ENCODE measurements at places on chromosomes 11 and 22.

- no peak for DNase-seq
Observed at GRCh38 chr22:39739338-39740027, 154.1 kb downstream of the ENTHD1 start.

DNA sequence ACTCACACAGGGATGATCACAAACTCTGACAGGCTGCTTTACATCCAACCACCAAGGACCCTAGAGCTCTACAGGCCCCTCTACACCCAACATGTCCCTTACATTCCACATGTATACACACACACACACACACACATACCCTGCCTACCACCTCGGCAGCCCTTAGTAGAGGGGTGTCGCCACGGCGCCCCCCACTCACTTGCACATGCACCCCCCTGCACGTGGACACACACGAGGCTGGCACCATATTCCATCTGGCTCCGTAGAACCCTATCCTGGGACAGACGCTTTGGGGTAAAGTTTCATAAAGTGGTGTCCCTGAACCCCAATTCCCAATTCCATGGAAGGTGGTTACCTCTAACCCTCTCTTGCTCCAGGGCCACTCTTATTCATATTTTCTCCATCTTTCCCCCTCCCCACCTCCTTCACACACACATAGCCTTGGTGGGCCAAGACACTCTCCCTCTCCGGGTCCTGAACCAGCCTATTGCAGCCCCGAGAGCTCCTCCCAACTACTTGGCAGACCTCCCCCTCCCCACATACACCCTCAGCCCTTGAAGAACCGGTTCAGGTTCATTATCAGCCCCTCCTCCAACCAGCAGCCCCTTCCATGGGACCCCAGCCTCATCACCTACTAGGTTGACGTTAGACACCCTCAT is 809 bp downstream of the PDE2A start:
- DNase-seq = no peak

- peak; percentile 88 for DNase-seq
Observed at GRCh38 chr11:10307400-10308200, 2.7 kb downstream of the ADM start.

GRCh38 chr11:134261626-134262488 is 8.5 kb downstream of the ACAD8 start:
- DNase-seq = peak; percentile 46

DNA sequence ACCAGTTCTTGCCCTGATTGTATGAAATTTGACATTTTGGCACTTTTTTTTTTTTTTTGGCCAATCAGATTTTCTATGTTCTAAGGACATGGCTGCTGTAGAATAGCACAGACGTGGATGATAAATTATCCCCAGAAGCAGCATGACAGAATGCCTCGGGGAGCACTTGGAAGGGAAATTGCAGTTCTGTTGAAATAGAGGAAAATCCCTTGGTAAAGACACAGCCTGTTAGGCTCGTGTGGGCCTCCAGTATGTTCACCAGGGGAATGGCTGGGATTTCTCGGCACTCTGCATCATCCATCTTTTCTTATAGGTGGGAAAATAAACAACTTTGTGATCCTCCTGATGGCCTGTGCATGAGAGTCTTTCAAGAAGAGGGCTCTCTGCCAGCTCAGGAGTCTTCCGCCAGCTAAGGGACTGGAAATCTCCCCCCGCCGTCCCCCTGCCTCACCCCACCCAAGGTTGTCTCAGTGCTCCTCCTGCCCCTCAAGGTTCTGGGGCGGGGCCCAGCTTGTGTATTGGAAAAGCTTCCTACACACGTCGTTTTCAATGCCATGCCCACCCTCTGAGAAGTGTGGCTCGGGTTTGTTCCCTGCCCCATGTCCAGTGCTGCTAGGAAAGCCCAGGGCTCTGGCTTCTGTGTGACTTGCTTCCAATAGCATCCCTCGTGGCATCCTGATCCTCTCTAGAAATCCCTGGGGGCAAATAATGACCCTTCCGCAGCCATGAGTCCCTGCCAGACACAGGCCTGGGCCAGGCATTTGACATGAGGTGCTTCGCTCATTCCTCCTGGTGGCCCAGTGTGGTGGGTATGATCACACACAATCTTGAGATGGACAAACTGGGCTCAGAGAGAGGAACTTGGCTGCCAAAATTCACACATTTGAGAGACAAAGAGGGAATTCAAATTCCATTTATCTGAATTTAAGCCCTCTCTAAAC is 70.6 kb upstream of the ATXN10 start:
- no peak for DNase-seq

DNA sequence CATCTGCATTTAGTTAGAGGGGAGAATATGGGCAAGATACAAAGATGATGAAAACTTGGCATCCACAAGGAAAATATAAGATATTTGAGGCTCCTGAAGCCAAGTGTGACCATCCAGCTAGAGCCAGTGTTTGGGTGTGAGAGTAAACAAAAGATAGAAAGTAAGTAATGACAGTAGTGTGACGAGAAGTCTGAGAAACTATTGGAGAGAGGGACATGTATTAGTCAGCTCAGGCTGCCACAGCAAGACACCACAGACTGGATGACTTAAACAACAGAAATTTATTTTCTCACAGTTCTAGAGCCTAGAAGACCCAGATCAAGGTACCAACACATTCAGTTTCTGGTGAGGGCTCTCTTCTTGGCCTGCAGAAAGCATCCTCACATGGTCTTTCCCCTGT is 6.4 kb upstream of the CCKBR start:
- no peak for DNase-seq

GRCh38 chr11:75964071-75964470 is 149.1 kb downstream of the UVRAG start:
- no peak for DNase-seq

All from left forelimb (tissue), 1 donor.